GM12878 (cell line): ENCODE measurements at places on chromosomes 6 and 20.

DNA sequence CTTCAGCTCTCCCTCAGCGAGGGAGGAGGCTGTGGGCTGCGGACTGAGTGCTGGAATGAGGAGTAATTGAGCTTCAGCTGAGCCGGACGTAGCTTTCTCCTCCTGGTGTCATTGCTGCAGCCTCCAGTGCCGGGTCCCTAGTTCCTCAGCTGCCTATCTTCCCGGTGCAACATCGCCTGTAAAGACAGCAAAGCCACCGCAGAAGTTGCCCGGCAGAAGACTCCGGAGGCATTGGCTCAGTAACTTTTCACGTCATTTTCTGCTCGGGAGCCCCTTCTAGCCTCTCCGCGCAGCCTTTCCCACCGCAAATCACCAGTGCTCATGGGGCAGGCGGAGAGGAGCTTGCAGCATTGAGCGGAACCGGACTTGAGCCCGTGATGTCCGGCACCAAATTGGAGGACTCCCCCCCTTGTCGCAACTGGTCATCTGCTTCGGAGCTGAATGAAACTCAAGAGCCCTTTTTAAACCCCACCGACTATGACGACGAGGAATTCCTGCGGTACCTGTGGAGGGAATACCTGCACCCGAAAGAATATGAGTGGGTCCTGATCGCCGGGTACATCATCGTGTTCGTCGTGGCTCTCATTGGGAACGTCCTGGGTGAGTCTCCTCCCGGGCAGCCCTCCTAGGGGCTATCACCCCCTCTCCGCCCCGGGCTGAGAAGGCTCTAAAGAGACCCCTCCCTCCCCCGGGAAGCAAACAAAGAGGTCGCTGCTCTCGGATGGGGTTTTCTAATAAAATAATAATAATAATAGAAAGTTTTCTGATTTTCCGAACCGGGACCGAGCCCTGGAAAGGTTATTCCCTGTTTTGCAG lies at the start of gene HCRTR2:
Gene HCRTR2, plus strand, starts transcription at position 305 of the 816 bp plus-strand sequence. Its CDS starts 73 bp downstream, at position 378.
- DNase-seq = no peak

DNA sequence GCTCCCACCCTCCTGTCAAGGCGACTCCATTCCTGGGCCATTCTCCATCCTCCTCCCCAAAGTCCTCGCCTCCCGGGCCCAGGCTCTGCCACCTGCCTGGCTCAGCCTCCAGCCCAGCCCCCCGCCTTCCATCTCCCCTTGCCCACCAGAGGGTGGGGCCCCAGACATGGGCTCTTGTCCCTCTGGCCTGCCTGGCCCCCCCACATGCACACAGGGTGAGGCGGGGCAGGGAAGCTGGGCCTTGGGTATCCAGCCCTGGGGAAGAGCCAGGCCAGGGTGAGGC lies 95.2 kb downstream of the YTHDF1 start:
- DNase-seq = no peak

DNA sequence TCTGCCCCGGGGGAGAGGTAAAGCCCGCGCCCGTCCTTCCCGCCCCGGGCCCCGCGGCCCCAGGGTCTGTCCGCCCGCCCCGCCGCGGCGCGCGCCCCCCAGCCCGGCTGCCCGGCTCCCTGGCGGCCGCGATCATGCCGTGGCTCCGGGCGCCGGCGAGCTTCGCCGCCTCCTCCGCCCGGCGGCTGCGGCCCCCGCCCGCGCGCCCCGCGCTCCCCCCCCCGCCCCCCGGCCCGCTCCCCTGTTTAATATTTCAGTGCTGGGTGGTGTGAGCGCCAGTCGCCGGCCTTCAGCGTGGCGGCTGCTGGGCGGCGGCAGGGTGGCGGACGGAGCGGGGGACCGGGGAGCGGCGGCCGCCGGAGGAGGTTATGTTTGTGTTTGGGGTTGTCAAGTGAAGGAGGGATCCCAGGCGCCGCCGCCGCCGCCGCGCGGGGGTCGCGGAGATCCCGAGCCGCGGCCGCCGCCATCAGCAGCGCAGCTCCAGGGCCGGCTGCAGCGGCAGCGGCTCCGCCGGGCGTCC lies at the start of gene HIVEP1:
Gene HIVEP1, plus strand, starts transcription at position 275 of the 520 bp plus-strand sequence. CDS start 3,317 bp downstream, outside the sequence.
- no peak for DNase-seq

GRCh38 chr6:149717255-149717587 lies 680 bp downstream of the LATS1 start:
- no peak for DNase-seq

GRCh38 chr6:90119618-90120017 lies 177.0 kb downstream of the BACH2 start:
- DNase-seq = no peak

DNA sequence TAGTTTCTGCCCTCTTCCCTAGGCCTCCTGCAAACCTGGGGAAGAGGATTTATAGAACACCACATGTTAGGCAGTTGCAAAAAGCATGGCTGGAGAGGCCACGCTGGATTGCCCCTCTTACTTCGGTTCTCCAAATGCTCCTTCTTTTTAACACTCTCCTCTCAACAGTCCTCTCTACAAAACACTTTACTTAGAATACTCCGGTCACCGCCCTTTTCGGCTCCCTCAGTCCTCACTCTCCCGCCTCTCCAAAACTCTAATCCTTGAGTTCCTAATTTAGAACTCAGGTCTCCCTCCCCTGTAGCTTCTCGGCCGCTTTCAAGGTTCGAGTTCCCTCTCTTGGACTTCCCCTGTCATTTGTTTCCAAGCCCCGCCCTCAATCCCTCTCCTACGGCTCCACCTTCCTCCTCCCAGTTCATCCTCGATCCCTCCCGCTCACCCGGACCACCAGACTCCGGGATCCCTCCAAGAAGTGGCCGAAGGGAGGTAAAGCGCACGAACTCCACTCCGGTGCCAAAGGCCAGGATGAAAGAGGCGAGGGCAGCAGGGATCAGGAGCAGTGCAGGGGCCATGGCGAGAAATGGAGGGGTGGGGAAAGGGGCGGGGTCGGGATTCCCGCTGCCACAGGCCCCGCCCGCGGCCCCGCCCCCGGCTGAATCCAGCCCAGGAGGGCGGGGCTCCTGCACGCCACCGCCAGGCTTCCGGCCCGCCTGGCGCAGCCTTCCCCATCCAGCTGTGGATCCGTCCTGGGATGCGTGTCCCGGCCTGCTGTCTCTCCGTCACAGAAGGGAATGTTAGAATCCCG lies at the start of gene NRM:
Gene NRM, minus strand, starts transcription at position 582 of the 805 bp plus-strand sequence. Its CDS starts 10 bp downstream, at position 572.
- DNase-seq = no peak

- no peak for DNase-seq
These were observed 100.2 kb upstream of the CDYL start for GRCh38 chr6:4676016-4676415.

DNA sequence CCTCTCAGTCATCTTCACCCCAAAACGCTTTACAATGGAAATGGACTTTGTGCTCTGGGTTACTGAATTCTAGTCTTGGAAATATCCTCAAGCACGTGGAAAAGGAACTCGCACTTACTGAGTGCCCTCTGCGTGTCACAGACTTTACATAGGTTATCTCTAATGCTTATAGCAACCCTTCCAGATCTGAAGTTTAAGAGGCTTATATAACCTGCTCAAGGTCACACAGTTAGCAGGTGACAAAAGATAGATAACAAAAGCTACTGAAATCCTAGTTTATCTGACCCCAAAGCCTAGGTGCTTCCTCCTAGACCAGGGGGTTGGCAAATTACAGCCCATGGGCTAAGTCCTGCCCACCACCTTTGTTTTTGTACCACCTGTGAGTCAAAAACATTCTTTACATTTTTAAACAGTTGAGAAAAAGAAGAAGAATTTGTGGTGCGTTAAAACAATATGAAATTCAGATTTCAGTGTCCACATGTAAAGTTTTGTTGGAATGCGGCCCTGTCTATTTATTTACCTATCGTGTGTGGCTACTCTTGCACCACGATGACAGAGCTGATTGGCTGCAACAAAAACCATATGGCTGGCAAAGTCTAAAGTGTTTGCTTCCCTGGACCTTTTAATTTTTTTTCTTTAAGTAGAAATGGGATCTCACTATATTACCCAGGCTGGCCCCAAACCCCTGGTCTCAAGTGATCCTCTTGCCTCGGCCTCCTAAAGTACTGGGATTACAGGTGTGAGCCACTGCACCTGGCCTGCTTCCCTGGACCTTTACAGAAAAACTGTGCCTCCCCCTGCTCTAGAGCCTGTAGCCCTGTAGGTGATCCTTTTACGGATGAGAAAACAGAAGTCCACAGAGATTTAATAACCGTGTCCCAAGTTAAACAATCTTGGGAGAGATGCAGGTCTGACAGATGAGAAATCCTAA lies 110.2 kb upstream of the RREB1 start:
- DNase-seq = no peak

GRCh38 chr20:61901392-61902220 lies 164.1 kb downstream of the TAF4 start:
- DNase-seq = no peak

DNA sequence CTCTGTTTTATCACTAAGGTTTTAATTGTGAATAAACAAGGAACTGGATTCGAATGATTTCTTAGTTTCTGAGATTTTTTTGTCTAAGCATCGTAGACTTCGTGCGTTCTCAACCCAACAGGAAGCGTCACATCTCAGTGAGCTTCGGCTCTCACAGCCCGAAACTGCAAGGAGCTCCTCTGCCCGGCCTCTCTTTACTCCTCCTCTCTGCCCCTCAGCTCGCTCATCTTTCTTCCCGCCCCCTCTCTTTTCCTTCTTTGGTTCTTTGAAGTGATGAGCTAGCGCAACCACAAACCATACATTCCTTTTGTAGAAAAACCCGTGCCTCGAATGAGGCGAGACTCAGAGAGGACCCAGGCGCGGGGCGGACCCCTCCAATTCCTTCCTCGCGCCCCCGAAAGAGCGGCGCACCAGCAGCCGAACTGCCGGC lies 480 bp upstream of the NT5E start:
- DNase-seq = peak; percentile 73

GRCh38 chr6:18988636-18989035 lies 601.5 kb downstream of the RNF144B start:
- no peak for DNase-seq

DNA sequence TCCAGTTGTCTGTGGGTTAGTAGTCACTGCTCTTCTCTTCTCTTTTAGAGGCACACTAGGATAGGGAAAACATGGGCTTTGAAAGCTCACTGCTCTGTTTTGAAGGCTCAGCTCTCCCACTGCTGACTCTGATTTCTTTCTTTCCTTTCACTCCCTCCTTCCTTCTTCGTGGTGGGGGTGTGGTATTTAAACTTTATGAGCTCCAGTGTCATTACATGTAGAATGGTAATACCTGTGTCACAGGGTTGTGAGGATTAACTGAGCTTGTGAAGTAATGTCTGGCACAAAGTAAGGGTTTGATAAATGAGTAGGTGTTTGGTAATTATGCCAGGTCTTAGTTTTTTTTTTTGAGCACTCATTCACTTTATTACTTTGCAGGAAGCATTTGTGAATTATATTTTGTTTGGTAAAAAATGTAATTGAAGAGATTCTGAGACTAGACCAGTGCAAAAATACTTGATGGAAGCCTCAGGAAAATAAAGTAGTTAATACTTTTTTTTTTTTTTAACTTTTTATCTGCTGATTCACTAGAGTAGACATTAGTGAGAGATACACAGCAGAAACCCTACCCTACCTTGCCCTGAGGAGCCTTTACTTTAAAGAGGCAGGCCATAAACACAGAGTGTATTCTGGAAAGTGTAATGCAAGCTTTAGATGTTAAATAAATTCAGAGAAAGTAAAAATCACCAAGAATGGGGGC lies 17.3 kb downstream of the SMAP1 start:
- DNase-seq = no peak
